ENCODE measurements at places on chromosomes 3 and 15. TPM values are rescaled to one million over a fixed set of nuclear protein-coding genes. Genes with fewer than 3 reads are reported as not detected.

- no peak overlapping the region for H3K27ac ChIP-seq
- no peaks in the 10 kb centered on the region for H3K27me3 ChIP-seq
- H3K36me3 ChIP-seq, result no peaks in the 10 kb centered on the region
- peaks cover 19% of the 10 kb centered on the region for H3K4me1 ChIP-seq
Observed at GRCh38 chr3:150300852-150301517, 107.1 kb upstream of the TSC22D2 start.

- H3K4me1 ChIP-seq, result peaks cover 50% of the 10 kb centered on the region
- H3K4me3 ChIP-seq, result no peak overlapping the region
- H3K36me3 ChIP-seq, result no peaks in the 10 kb centered on the region
- no peaks in the 10 kb centered on the region for H3K27me3 ChIP-seq
- no peak for DNase-seq
Observed at GRCh38 chr3:30493911-30494311, 112.5 kb upstream of the TGFBR2 start.

POLR2M gene
- 416 TPM for total RNA-seq

ZPLD1 gene
- under 0.01 TPM for total RNA-seq

Measured in osteoblast (primary cell).